ENCODE measurements at places on chromosomes 1 and 21. TPM values are rescaled to one million over a fixed set of nuclear protein-coding genes. Genes with fewer than 3 reads are reported as not detected.

GRCh38 chr21:41662161-41662560 is 104.7 kb downstream of the RIPK4 start:
- H3K4me3 ChIP-seq: no peak overlapping the region
- no peaks in the 10 kb centered on the region for H3K36me3 ChIP-seq
- no peaks in the 10 kb centered on the region for H3K27me3 ChIP-seq
- H3K4me1 ChIP-seq: peaks cover 20% of the 10 kb centered on the region

- peaks cover 10% of the 10 kb centered on the region for H3K4me1 ChIP-seq
- H3K27me3 ChIP-seq: no peaks in the 10 kb centered on the region
- 0 out of 2 replicates have a peak, but pooled peaks cover 5% of the 10 kb centered on the region for H3K36me3 ChIP-seq
- no peak overlapping the region for H3K27ac ChIP-seq
- H3K4me3 ChIP-seq: no peak overlapping the region
Observed at GRCh38 chr1:178738780-178739179, 13.7 kb downstream of the RALGPS2 start.

DNA sequence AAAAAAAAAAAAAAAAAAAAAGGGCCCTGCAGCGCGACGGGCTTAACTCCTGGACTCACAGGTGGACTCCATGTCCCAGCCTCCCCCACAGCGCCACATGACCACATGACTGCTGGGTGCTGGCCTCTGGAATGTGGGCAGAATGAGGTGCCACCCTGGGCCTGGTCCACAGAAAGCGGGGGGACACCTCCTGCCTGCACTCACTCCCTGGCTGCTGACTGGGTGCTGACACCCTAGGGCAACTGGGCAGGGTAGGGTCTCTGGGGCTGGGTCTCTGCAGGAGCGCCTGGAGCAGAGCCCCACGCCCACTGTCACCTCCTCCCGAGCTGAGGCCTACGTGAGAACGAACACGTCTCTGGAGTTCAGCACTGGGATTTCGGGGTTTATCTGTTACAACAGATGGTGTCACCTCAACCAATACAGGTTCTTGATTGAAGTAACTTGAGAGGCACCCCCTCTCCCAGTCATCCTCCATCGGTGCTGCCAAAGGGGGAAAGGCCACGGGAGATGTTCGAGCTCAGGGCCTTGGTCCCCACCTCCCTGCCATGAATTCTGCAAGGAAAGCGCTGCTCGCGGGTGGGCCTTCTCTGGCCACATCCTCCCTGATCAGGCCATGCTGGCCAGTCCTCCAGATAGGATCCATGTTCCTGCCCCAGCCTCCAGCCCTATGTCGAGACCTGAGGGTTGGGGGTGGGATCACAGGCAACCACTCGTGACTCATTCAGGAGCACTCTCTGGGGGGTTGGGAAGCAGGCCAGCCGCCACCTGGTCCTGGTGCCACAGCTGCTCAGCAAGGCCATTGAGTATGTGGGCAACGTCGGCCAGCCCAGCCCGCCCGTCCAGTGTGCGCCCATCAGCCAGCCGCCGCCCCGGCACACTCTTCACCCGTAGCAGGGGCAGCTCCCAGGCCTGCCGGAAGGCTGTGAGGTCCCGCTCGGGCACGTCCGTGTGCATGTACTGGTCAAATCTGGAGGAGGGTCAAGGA is 5.4 kb downstream of the CPLANE2 start:
- H3K36me3 ChIP-seq: no peaks in the 10 kb centered on the region
- peaks cover 11% of the 10 kb centered on the region for H3K4me1 ChIP-seq
- DNase-seq: no peak
- no peak overlapping the region for H3K27ac ChIP-seq
- no peaks in the 10 kb centered on the region for H3K27me3 ChIP-seq
- H3K4me3 ChIP-seq: no peak overlapping the region

DNA sequence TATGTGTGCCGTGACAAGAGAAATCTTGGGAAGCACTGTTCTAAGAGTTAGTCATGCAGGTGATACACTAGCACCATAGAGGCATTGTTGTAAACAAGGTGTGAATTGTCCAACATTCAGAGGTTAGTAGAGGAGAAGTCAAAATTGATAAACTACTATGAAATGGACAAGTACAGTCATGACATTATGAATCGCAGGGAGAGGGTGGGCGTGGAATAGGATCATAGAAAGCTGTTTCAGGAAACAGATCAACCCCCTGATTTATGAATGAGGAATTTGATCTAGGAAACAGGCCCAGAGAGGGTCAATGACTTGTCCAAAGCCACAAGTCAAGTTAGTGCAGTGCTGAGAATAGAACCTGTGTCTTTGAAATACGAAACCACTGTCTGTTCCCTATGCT is 58.5 kb upstream of the LAX1 start:
- H3K4me3 ChIP-seq: no peak overlapping the region
- peaks cover 99% of the 10 kb centered on the region for H3K36me3 ChIP-seq
- no peaks in the 10 kb centered on the region for H3K27me3 ChIP-seq
- H3K4me1 ChIP-seq: no peaks in the 10 kb centered on the region
- no peak for DNase-seq
- no peak overlapping the region for H3K27ac ChIP-seq

DNA sequence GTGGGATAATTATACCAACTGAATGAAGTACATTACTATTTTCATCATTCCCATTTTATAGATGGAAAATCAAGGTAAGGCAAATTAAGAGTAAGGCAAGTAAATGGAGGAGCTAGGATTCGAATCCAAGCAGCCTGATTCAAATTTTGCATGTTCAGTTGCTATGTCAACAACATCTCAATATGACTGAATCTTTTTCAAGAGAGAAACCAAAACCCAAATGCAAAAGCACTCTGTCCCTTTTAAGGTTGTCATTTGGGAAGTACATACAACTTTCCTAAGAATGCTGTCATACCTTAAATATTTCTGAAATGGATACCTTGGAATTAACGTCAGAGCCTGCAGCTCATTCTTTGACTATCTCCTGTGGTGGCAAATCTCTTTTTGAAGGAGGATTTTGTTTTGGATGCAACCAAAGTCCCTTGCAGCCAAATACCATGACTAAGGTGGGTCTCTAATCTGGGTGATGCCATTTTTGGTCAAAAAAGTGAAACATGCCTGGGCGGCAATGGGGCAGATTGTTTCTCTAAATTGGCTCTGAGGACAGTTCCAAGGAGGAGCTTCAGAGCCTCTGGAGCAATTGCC is 25.4 kb downstream of the ADAMTS1 start:
- H3K27me3 ChIP-seq: no peaks in the 10 kb centered on the region
- no peaks in the 10 kb centered on the region for H3K36me3 ChIP-seq
- H3K4me1 ChIP-seq: peaks cover 31% of the 10 kb centered on the region

DNA sequence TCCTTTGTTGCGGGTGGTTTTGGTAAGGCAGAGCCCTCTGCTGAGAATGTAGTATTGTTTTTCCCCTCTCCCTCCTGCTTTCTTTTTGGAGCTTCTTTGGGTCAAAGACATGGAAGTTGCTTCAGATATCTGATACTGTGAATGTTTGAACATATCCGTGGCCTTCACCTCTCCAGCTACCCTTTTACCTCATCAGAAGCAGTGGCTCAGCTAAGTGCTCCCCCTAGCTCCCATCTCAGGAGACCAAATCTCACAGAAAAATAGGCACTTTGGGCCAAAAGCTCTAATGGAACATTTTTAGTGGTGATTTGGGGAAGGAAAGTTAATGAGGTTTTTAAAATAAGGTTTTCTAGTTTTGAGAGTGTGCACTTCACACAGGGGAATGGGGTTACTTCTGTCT is 6.3 kb downstream of the TMEM200B start:
- H3K4me3 ChIP-seq: no peak overlapping the region
- no peak overlapping the region for H3K27ac ChIP-seq
- no peak for DNase-seq

GRCh38 chr1:175906370-175906769 is 163.0 kb upstream of the TNR start:
- no peak overlapping the region for H3K4me3 ChIP-seq
- H3K36me3 ChIP-seq: no peaks in the 10 kb centered on the region
- H3K27me3 ChIP-seq: no peaks in the 10 kb centered on the region

DNA sequence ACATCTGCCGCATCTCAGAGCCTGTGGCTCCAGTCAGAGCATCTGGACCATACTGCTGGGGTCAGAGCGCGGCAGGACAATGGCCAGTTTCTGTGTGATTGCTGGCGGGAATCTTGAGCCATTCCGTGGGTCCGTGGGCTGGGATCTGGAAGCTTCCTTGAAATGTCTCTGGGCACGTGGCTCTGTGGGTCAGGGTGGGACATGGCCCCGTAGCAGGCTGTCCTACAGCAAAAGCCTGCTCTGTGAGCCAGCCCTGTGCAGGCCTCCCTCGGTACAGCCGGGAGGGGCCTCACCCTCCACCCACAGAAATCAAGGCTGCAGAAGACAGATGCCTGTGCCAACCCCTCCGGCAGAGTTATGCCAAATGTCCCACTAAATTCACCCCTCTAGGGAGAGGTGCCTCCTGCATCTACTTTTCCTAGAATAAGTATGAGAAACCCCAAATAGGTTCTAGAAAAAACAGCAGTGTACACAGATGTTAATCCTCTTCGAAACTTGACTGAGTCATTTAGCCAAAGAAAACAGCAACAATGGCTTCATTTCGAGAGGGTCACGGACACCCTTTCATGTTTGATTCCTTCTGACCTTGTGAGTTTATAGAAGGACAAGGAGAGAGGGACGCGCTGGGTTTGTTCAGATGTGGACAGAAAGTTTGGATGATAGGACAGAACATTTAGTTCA is 27.8 kb downstream of the COL18A1 start:
- no peaks in the 10 kb centered on the region for H3K27me3 ChIP-seq
- H3K4me1 ChIP-seq: peaks cover 27% of the 10 kb centered on the region
- H3K27ac ChIP-seq: no peak overlapping the region
- 0 out of 2 replicates have a peak, but pooled peaks cover 3% of the 10 kb centered on the region for H3K36me3 ChIP-seq
- DNase-seq: no peak

- no peaks in the 10 kb centered on the region for H3K36me3 ChIP-seq
- no peak overlapping the region for H3K4me3 ChIP-seq
- H3K4me1 ChIP-seq: no peaks in the 10 kb centered on the region
- no peak for DNase-seq
Observed at GRCh38 chr1:236165238-236165981, 23.1 kb downstream of the GPR137B start.

GRCh38 chr1:26533951-26534509 is 4.5 kb downstream of the RPS6KA1 start:
- no peak overlapping the region for H3K4me3 ChIP-seq
- no peak overlapping the region for H3K27ac ChIP-seq
- H3K4me1 ChIP-seq: peaks cover 22% of the 10 kb centered on the region
- H3K27me3 ChIP-seq: no peaks in the 10 kb centered on the region

DNA sequence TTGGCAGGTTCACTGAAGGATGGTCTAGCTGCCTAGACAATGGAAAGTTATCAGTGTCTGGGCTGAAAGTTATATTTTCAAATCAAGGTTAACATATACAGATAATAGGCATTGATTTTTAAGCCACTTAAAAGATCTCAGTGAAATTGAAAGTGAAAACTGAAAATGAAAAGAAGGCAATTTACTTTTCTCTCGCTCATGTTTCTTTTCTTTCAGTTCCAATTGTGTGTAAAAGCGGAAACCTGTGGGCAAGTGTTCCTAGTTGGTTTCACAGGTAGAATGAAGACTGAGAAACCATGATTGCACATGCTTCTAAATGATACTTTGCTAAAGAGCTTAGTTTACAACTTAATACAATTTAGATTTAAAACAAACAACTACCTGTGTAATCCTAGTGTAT is 383.7 kb downstream of the ZP4 start:
- H3K36me3 ChIP-seq: no peaks in the 10 kb centered on the region
- no peak for DNase-seq
- H3K4me1 ChIP-seq: no peaks in the 10 kb centered on the region
- no peaks in the 10 kb centered on the region for H3K27me3 ChIP-seq

GRCh38 chr1:8554956-8555534 is 237.1 kb downstream of the SLC45A1 start:
- H3K4me3 ChIP-seq: no peak overlapping the region
- no peak overlapping the region for H3K27ac ChIP-seq
- DNase-seq: no peak

- H3K4me1 ChIP-seq: peaks cover 10% of the 10 kb centered on the region
- DNase-seq: no peak
- no peak overlapping the region for H3K4me3 ChIP-seq
- no peaks in the 10 kb centered on the region for H3K27me3 ChIP-seq
- no peak overlapping the region for H3K27ac ChIP-seq
Observed at GRCh38 chr1:19511116-19511515, 25.8 kb upstream of the CAPZB start.

GRCh38 chr1:168693197-168693871 is 35.7 kb downstream of the DPT start:
- H3K4me3 ChIP-seq: no peak overlapping the region
- H3K4me1 ChIP-seq: no peaks in the 10 kb centered on the region
- H3K27ac ChIP-seq: no peak overlapping the region
- no peak for DNase-seq

DNA sequence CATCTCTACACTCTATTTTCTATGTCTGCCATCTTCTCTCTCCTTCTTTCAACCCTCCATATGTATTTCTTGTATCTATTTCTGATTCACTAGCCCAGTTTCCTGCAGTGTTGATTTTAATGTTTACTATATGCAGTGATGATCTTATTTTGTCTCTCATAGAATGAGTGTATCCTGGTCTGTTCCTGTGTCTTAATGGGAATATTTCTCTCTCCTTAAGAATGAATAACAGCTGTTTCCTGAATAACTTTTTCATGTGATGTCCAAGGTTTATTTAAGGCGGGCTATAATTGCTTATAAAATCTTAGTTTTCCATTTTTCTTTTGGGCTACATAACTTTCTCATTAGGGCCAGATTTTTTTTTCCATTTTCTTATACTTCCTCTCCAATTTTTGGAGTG is 144.5 kb downstream of the C1orf21 start:
- H3K36me3 ChIP-seq: no peaks in the 10 kb centered on the region
- H3K4me1 ChIP-seq: no peaks in the 10 kb centered on the region
- no peak overlapping the region for H3K4me3 ChIP-seq
- no peak overlapping the region for H3K27ac ChIP-seq
- H3K27me3 ChIP-seq: no peaks in the 10 kb centered on the region
- DNase-seq: no peak

DNA sequence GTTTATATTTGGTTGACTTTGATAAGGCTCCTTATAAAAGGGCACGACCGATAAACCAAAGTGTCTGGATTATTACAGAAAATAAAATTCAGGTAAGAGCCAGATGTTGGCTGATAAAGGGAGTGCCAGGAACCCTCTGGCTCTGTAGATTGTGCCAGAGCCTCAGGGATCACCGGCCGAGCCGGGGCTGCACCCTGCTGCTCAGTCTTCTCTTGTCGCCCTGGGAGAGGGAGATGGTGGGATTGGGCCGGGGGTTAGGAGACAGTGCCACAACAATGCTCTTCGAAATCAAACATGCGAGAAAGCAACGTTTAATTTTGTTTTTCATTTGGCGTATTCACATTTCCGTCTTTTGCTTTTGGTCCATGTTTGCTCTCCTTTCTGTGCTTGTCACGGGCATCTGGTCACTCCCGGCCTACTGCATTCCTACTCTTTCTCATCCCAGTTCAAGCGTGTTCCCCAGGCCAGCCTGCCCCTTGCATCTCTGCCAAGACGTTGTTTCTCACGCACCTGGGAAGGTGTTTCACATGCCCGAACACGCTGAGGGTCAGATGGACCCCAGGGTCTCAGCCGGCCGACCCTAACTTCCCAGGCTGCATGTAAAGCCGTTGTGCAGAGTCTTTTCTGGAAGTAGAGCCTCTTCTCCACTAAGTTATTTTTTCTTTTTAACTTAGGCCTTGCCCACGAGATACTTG is 18.8 kb upstream of the C2CD2 start:
- no peak overlapping the region for H3K27ac ChIP-seq
- H3K4me1 ChIP-seq: no peaks in the 10 kb centered on the region
- DNase-seq: no peak
- no peaks in the 10 kb centered on the region for H3K36me3 ChIP-seq
- H3K4me3 ChIP-seq: no peak overlapping the region

AKR7A2 gene
- 79.7 TPM for total RNA-seq

NT5C1A gene
- not detected for total RNA-seq

FMO2 gene
- not detected for total RNA-seq

CTSS gene
- total RNA-seq: 13.4 TPM

BTBD8 gene
- 5.1 TPM for total RNA-seq

SH2D5 gene
- 5.3 TPM for total RNA-seq

BARHL2 gene
- total RNA-seq: not detected

TRIM45 gene
- total RNA-seq: 2.3 TPM

MYOG gene
- not detected for total RNA-seq

Measured in SJSA1 (cell line).